Frontal cortex (tissue), 4 donors: ENCODE measurements at places on chromosomes 3 and 15.

DNA sequence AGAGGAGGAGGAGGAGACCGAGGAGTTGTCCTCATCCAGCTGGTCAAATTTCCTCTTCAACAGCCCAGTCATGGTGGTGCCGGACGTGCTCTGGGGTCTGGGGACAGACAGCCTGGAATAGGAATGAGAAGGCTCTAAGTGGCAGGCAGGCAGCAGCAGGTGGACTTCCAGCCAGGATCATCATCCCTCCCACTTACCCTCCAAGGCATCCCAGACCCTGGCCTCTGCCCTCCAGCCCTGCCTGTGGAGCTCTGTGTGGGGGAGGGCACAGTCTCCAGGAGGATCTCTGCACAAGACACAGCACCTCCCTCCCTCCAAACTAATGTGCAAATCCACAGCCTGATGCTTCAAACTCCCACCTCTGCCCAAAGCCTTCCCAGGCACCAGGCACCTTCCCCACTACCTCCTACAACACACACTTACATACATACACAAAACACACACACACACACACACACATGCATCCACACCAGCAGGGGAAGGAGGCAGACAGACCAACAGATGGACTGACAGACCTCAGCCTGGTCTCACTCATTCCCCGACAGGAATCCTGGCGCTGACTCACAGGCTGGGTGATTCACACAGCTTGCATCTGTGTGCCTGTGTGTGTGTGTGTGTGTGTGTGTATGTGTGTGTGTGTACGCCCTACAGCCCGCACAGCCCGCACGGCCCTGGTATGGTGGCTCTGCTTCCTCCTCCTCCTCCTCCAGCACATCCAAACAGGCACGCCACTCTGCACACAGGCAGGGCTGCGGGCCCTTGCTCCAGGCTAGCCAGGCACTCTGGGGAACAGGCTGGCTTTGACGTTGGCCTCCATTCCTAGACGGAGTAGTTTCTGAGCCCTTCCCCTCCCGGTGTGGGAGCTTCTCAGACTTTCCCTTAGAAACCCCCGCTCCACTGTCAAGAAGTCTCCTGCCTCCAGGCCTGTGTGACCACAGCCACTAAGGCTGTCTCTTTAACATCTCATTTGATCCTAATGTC lies 6.5 kb downstream of the CSRNP1 start:
- DNase-seq, result no peak

DNA sequence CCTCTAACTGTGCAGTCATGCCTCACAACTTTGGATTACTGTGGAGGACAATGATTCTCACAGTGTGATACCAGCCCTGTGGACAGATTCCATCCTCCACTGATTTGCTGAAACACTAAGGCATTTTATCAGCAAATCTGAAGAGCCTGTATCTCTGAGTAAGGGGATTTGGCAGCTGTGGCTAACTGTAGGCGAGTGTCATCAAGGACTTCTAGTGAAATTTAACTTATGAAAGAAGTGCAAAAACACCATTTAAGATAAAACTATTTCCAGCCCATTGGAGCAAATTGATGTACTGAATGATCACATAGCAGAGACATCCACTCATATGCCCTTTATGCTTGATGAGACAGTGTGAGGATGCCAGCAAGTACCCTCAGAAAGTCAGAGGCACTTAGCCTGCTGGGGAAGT lies 13.9 kb upstream of the TMPRSS7 start:
- DNase-seq, result no peak

DNA sequence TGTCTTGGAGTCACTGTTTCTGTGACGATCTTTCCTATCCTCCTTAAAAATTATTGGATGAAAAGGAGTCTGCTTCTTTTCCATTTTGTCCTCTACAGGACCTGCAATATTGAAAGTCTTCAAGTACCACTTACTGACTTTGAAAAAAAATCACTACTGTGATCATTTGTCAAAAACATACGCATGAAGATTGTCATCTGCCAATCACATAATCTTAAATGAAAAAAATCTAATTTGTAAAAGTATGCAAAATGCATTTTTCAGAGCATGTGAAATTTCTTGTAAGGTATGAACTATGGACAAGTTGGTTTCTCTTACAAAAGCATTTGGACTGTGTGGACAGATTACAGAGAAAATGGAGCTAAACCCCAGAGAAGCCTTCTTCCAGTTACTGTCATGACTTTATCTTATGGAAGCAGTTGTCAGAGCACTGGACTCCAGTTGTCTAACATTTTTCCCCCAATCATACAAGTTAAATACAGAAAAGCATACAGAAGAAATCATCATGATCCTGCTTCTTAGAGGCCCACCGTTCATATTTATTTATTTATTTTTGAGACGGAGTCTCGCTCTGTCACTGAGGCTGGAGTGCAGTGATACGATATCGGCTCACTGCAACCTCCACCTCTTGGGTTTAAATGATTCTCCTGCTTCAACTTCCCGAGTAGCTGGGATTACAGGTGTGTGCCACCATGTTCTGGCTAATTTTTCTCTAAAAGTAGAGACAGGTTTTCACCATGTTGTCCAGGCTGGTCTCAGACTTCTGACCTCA lies 3.4 kb upstream of the PXK start:
- DNase-seq, result no peak

DNA sequence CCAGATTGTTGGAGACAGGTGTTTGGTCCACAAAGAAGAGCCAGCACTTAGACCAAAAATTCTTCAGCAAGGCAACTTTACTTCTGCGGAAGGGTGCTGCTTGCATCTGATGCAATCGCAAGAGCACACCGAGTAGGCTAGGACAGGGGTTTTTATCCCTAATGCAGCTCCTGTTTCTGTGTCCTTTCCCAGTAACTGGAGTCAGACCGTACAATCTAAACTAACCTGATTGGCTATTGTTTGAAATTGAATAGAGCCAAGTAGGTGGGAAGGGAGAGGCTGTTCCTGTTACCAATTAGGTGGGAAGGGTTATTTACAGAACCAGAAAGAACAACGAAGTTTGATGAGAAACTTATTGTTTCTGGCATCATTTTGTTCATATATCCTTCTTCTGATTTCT lies 77.6 kb downstream of the CHCHD4 start:
- DNase-seq, result no peak
